ENCODE measurements at places on chromosomes 2 and 18. TPM values are rescaled to one million over a fixed set of nuclear protein-coding genes. Genes with fewer than 3 reads are reported as not detected.

- DNase-seq: no peak
These were observed 48.1 kb downstream of the PARD6G start for GRCh38 chr18:80198994-80199748.

GRCh38 chr2:100064592-100065428 lies 77.6 kb downstream of the AFF3 start:
- no peak for DNase-seq

DNA sequence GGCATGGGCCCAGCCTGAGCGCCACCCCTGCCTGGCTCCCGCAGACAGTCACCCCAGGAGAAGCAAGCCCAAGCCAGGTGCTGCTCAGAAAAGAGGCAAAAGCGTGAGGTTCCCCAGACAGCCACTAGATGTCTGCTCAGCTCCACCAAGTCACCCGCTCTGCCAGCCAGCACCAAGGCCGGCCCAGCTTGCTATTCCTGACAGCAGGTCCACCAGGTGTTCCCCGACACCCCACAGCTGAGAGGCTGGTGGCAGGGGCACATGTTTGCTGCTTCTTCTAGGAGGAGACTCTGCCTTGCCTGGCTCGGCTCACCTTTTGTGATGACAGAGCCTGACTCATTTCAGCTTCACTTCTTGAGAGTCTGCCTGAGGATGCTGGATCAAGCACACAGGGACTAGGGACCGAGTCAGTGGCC lies 206.7 kb downstream of the MGAT5 start:
- DNase-seq: peak; percentile 81

- DNase-seq: no peak
These were observed 1.9 kb downstream of the LDLRAD4 start for GRCh38 chr18:13220361-13220991.

GRCh38 chr18:58937071-58937886 lies 72.6 kb downstream of the ZNF532 start:
- DNase-seq: no peak

- peak; percentile 91 for DNase-seq
These were observed 27.0 kb downstream of the DNMT3A start for GRCh38 chr2:25314514-25315315.

GRCh38 chr2:45211636-45212035 lies 202.4 kb upstream of the SIX2 start:
- DNase-seq: no peak

- DNase-seq: no peak
These were observed 36.5 kb upstream of the HNRNPA3 start for GRCh38 chr2:177175917-177176668.

GRCh38 chr2:40363631-40364030 lies 88.3 kb downstream of the SLC8A1 start:
- DNase-seq: no peak

DNA sequence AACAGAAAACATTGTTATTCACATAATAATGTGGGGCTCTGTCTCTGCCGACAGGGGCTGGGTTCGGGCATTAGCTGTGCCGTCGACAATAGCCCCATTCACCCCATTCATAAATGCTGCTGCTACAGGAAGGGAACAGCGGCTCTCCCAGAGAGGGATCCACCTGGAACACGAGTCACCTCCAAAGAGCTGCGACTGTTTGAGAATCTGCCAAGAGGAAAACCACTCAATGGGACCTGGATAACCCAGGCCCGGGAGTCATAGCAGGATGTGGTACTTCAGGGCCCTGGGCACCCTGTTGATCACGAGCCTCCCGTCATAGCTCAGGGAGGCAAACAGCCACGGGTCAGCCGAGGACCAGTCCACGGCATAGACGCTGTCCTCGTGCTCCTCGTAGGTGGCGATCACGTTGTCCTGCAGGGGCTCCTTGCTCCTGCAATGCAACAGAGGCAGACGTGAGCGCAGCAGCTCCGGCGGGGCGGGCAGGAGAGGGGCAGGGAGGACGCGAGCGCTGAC lies 188.5 kb downstream of the EIPR1 start:
- no peak for DNase-seq

GRCh38 chr2:129080715-129081476 lies 762.2 kb upstream of the HS6ST1 start:
- DNase-seq: no peak

DNA sequence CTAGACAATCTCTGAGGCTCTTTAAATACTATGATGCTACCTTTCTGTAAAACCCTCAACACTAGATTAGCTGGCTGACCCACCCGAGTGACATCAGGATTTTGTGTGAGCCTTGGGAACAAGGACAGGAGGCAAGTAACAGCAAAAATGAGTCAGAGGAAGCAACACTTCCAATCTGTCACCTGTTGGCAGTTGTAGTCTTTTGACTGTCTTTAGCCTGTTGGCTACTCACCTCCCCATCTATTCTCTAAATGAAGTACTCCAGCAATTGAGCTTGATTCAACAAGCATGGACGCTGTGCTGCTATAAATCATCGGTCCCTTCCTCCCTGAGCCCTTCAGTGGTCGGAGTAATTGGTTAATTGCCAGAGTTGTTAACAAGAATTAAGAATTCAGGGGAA lies 898.7 kb downstream of the BCL11A start:
- DNase-seq: no peak

GRCh38 chr2:10120877-10121574 lies 1.5 kb upstream of the RRM2 start:
- no peak for DNase-seq

DNA sequence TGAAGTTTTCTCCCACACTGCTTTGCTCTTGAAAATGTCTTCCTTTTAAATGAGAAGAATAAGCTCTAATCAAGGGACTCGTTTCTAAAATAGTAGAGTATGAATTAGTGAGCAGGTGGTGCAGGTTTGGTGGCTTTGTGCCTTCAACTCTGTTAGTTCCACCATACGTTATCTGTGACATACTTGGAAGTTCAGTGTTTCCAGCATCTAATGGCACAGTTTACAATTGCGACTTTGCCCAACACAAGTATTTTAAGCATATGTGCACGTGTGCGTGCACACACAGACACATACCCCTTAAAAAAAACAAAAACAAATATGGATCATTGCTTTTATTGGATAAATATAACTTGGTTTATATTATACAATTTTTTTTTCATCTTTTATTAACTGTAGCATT lies 111.8 kb downstream of the RAB3GAP1 start:
- DNase-seq: no peak

GRCh38 chr2:38187541-38188011 lies 111.6 kb upstream of the CYP1B1 start:
- peak; percentile 91 for DNase-seq

- DNase-seq: no peak
These were observed 204.8 kb downstream of the TFCP2L1 start for GRCh38 chr2:121080013-121080772.

DNA sequence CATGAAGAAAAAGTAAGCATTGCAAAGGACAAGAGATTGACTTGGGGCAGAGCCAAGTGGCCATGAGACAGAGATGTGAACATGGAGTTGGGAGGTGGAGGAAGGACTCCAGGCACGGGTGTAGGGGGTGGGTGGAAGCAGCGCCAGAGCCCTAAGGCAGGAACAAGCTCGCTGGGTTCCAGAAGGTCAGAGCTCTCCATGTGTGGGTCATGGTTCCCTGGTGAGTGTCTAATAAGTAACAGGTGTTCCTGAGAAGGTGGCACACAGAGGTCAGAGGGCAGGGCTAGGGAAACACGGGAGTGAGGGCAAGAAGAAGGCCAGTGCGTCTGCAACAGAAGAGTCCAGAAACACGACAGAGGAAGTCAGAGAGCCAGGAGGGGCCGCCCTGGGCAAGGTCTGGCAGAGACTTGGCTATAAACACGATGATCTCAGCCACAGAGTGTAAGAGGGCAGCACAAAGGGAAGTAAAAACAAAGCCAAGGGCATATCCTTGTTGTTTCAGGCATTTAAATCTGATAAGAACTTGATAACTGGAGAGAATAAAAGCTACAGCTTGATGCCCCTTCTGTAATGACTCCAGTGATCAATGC lies 260.8 kb downstream of the TGIF1 start:
- no peak for DNase-seq

- DNase-seq: no peak
These were observed 31.6 kb downstream of the B3GNT2 start for GRCh38 chr2:62227386-62228075.

DNA sequence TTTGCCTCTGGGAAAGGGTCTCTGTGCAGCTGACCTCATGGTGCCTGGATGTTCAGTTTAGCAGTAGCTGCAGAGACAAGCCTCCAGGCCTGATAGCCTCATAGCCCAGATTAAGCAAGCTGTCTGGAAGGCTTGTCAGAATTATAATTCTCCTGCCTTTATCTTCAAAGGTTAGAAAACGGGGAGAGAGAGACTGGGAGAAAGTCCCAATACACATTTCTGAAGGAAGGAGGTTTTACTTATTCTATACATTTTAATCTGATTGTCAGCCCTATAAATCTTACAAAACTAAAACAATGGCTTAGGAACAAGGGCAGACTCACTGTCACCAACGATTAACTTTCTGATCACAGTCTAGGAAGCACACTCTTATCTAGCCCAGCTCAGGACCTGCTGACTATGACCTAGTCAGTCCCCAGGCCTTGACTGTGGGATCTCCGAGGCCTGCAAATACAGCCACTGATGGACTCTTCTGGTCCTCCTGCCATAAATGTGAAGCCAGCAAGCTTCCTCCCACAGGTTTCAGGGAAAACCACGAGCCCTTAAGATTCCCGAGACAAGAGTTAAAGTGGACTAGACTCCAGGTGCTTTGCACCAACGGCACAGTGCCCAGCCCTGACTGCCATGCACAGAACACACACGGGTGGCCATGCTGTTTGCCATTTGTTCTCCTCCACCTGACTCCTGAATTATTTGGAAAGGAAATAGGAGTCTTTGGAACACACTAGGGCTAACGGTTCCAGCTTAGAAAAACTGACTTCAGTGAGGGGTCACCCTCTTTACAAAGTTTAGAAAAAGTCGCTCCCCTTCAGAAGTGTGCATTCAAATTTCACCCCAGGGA lies 111.4 kb upstream of the SMAD7 start:
- DNase-seq: no peak

- DNase-seq: no peak
These were observed 147.9 kb downstream of the MGAT5 start for GRCh38 chr2:134401789-134402188.

DNA sequence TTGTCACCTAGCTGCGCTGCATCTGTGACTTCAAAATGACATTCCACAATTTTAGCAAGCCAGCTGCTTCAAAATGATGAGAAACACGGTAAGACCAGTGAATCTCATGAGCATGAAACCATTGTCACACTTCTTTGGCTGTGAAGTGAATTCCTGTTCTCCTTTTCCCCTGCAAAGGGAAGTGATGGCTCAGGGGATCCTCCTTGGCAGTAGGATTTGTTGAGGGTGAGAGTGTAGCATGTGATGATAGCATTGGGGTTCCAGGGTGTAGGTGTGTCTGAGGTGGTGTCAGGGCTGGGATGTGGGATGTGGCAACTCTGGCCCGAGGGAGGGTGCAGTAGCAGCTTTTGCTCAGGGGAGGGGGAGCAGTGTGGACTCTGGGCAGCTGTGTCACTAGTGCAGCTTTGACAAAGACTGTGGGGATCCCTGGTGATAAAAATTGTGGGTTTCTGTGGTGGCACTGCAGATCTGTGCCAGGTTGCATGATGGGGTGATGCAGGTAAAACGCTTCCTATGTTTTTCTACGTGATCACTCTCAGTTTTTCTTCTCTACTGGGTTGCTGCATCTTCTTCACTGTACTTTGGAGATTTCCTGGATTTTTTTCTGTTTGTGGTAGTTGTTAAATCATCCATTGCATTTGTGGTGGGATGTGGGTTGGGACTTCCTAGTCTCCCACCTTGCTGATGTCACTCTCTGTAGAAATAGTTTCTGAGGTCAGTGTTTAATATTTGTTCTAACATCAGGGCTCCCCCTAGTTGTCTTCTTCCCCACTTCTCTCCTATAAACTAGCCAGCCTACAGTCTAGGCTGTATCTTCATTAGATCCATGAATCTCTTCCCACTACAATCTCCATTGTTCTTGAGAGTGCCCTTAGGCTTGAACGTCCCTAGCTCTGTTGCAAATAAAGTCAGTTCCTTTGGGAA lies 107.0 kb downstream of the ACTR3 start:
- DNase-seq: no peak

DNA sequence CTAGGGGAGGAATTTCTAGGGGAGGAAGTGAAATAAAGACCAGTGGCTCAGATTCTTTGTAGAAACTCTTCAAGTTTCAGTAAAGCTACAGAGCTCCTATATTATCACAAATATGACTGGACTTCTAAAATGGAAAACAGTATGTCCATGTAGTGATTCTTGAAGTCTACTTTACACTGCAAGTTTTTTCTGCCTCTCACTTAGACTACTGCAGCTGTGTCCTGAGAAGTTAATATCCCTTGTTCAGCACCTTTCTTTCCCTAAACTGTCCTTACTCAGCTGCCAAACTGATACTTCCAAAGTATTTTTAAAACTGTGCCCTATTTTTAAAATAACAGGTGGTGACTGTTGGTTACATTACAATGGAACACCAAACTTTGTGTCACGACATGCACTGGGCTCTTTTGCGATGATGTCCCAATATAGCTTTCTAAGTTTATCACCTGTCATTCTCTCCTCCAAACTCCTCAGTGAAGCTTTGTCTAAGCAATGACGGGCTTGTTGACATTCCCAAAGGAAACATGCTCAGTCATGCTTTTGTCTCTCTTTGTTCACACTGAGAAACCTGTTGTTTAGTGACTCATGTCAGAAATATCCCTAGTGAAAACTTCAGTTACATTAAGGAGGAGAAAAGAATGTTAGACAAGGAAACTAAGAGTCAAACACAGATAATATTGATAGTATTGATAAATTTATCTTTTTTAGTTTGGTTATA lies 341.1 kb downstream of the ARL6IP6 start:
- DNase-seq: no peak

GRCh38 chr2:61727746-61728145 lies 126.1 kb downstream of the FAM161A start:
- no peak for DNase-seq

DNA sequence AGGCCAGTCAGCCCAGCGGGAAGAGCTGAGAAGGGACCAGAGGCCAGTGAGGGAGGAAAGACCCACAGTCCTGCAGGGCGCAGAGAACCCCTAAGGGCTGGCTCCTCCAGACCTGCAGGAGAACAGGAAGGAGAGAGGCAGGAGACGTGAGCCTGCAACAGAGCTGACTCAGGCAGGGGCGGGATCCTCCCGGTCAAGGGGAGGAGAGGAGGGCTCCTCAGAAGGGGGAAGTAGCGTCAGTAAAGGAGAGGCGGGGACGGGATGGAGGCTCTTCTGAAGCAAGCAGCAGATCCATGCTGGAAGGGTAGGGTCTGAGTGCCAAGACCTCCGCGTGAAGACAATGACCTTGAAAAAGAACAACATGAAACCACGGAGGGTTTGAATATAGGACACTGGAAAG lies 50.8 kb downstream of the TRABD2A start:
- peak; percentile 85 for DNase-seq

GRCh38 chr2:109563288-109563687 lies 50.5 kb downstream of the SEPTIN10 start:
- DNase-seq: no peak

GRCh38 chr18:59263661-59264060 lies 9.6 kb downstream of the RAX start:
- DNase-seq: no peak

Gene CRYGD
- total RNA-seq: not detected

Gene OTOF
- 0.32 TPM for total RNA-seq

Gene ALPI
- not detected for total RNA-seq

Gene ASPRV1
- total RNA-seq: 1.00 TPM

Gene ABCG8
- total RNA-seq: not detected

Gene NEDD4L
- total RNA-seq: 11.3 TPM

Gene CABYR
- 7.6 TPM for total RNA-seq

Gene FBXO11
- total RNA-seq: 61.2 TPM

Gene CCDC68
- total RNA-seq: 2.5 TPM

Gene NCKAP5
- 2.0 TPM for total RNA-seq

Gene CD207
- total RNA-seq: 0.42 TPM

Gene ZC3H6
- total RNA-seq: 17.0 TPM

Gene TANC1
- total RNA-seq: 44.5 TPM

All from posterior vena cava (tissue), 2 donors.